Activated T-helper 1 cell treated with anti-CD3 and anti-CD28 coated beads, Interleukin-2, amount 50 U/mL, for 16 hours (primary cell): ENCODE measurements at places on chromosomes 7 and 10.

DNA sequence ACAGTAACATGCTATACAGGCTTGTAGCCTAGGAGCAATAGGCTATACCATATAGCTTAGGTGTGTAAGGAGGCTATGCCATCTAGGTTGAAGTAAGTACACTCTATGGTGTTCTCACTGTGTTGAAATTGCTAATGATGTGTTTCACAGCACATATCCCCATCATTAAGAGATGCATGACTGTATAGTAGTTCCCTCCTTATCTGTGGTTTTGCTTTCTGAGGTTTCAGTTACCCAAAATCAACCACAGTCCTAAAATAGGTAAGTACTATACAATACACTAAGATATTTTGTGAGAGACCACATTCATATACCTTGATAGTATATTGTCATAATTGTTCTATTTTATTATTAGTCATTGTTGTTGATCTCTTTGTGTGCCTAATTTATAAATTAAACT lies 12.7 kb downstream of the FZD1 start:
- no peak for DNase-seq

DNA sequence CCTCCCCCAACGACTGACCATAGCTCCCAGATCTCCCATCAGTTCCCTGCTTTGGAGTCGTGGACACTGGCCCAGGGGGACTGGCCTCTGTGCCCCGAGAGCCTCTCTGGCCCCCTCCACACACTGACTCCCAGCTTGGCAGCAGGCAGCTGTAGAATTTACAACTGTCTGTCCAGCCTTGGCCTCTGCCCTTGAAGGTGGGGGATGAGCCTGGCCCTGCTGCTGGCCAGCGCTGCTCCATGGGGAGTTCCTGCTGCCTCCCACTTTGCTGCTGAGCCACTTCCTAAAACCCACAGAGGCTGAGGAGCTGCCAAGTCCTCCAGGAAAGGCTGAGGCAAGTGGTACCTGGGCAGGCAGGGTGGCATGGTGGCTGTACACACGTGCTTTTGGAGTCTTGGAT lies 147.1 kb downstream of the WDR11 start:
- no peak for DNase-seq

DNA sequence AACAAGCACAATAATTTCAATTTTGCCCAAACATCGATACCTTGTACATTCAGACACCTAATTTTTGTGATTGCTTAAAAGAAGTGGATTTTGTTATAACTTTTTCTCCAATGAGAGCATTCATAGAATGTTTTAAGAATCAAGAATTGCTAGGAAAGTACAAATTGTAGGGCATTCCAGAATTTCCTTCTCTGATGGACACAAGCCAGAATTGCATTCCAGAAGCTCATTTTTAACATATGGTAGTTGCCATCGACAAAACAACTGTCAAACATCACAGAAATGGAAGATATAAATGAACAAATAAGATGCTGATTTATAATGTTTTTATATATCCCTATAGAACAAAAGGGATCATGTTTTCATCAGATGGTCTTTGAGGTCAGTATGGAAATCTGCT lies 258.4 kb upstream of the NPVF start:
- no peak for DNase-seq

DNA sequence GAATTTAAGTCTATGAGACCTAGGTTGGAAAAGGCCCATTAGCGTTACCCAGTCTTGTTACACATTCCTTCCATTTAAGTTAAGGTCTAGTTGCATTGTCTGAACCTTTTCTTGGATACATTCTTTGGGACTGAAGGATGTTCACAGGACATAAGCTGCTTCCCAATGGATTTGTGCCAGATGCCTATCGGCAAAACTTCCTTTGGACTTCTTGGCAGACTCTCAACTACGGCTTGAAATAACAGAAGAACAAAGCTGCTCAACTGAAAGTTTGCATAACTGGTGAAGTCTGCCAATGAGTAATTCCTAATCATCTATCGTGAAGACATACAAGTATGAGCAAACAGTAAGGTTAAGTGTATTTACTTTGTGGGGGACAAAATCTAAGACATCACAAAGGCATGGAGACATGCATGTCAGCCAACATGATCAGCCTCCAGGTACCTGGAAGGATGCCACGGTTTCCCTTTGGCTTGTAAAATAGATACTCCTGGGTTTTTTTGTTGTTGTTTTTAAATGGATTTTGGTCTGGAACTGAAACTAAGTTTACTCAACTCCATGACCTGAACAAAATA lies 35.4 kb downstream of the MALSU1 start:
- DNase-seq: no peak

DNA sequence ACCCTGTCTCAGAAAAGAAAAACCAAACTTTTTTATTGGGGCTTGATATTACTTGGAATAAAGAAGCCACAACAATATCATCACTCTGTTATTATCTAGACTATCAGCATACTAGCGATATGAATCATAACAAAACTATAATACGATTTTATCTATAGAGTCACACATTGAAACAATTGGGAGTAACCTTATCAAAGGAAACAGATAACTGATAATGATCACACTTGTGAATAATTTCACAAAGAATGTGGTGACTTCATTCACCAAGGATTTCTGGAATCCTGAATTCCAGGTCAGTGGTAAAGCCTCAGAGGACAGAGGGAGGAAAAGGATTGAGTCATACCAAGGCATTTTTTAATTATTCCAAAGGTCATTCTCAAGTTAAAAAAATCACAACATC lies 32.1 kb upstream of the NMT2 start:
- DNase-seq: no peak

- no peak for DNase-seq
Measured at GRCh38 chr10:51937308-51938140, 238.1 kb upstream of the CSTF2T start.

- DNase-seq: no peak
Measured at GRCh38 chr7:96825285-96825684, 115.6 kb upstream of the SEM1 start.

DNA sequence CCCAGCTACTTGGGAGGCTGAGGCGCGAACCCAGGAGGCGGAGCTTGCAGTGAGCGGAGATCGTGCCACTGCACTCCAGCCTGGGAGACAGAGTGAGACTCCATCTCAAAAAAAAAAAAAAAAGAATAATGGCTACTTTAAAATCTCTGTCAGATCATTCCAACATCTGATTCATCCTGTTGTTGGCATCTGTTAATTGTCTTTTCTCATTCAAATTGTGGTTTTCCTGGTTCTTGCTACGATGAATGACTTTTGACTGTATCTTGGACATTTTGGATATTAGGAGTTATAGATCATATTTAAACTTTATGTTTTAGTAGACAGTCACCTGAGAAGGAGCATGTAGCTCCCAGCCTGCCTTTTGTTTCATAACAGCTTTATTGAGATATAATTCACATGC lies 8.5 kb downstream of the TPST1 start:
- DNase-seq: no peak

- no peak for DNase-seq
Measured at GRCh38 chr7:139060695-139061237, 24.9 kb upstream of the ZC3HAV1L start.

DNA sequence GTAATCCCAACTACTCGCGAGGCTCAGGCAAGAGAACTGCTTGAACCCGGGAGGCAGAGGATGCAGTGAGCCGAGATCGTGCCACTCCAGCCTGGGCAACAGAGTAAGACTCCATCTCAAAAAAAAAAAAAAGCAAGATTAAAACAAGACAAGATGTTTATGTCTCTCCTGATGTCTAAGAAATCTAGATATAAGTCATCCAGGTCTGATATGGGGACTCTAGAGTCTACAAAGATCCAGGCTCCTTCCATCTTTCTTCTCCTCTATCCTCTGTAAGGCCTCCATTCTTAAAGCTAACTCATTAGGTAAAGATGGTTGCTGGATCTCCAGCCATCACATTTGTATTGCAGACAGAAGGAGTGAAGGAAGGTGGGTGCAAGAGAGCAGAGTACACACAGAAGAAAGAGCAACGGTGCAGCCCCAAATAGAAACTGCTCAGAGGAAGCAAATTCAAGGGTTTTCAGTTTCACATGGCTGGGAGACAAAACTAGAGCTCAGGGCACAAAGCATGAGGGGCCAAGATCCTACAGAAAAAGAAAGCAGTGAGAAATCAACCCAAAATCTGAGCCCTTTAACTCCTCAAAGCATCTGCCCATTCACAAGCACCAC lies 57.6 kb downstream of the USP6NL start:
- DNase-seq: no peak

DNA sequence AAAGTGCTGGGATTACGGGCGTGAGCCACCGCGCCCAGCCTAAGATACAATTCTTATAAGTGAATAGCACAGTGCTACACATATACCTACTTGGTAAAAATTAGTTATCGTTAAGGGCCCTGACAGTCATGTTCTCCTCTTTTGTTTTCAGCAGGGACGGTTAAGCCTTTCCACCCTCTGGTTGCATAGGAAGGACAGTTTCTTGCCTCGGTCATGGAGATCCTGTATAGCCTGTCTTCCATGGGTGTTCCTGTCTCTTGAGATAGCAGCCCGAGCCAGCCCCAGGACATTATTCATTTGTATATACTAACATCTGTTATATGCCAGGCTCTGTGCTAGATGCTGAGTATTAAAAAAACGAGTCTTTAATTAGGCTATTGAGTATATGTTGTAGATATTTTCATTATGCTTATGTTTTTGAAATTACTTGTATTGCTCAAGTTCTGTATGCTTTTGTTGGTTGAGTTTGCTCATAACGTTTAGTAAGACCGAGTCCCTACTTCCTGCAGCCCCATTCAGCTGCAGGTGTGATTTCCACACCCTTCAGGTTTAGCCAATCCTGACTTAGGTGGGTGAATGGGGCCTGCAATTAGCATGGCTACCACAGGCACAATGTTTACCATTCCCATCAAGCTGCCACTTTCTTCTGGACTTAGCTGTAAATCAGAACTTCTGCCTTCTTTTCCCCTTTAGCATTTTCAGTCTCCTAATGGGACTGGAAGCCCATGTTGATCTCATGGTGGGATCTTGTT lies 24.8 kb downstream of the CCSER2 start:
- DNase-seq: no peak

GRCh38 chr7:104972500-104972899 lies 41.5 kb upstream of the KMT2E start:
- no peak for DNase-seq
